Tibial artery (tissue), 4 donors: ENCODE measurements at places on chromosomes 2 and 18.
A peak's percentile ranks its signal among the peaks of the same experiment; 100 is the strongest.

GRCh38 chr2:239526038-239526437 is 125.2 kb upstream of the HDAC4 start:
- H3K27ac ChIP-seq = no peak overlapping the region

GRCh38 chr18:11994703-11995444 is 13.6 kb downstream of the IMPA2 start:
- no peak overlapping the region for H3K27ac ChIP-seq
- peaks cover 11% of the 10 kb centered on the region for H3K4me1 ChIP-seq
- no peak overlapping the region for H3K4me3 ChIP-seq
- no peak for DNase-seq
- no peaks in the 10 kb centered on the region for H3K27me3 ChIP-seq

- H3K27ac ChIP-seq = no peak overlapping the region
- H3K4me3 ChIP-seq = no peak overlapping the region
- no peaks in the 10 kb centered on the region for H3K4me1 ChIP-seq
- no peaks in the 10 kb centered on the region for H3K27me3 ChIP-seq
- no peaks in the 10 kb centered on the region for H3K36me3 ChIP-seq
Observed at GRCh38 chr2:153394686-153395085, 83.9 kb downstream of the RPRM start.

DNA sequence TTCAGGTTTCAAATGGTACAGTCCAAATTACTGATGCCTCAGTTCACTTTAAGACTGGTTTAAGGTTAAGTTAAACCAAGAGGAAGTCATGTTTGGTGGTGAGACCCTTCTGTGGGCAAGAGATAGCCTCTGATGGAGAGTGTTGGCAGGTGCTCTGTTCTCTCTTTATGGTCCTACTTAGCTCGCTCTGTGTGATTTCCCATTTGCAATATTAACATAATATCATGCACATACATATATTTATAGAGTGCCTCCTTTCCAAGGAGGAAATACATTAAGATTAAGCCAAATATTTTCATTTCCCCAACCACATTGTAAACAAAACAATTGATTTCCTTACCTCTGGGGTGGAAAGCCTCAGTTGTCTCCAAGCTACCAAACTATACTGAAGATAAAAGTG is 222.4 kb downstream of the PIK3C3 start:
- DNase-seq = no peak
- H3K4me3 ChIP-seq = no peak overlapping the region
- no peaks in the 10 kb centered on the region for H3K36me3 ChIP-seq
- H3K4me1 ChIP-seq = no peaks in the 10 kb centered on the region

DNA sequence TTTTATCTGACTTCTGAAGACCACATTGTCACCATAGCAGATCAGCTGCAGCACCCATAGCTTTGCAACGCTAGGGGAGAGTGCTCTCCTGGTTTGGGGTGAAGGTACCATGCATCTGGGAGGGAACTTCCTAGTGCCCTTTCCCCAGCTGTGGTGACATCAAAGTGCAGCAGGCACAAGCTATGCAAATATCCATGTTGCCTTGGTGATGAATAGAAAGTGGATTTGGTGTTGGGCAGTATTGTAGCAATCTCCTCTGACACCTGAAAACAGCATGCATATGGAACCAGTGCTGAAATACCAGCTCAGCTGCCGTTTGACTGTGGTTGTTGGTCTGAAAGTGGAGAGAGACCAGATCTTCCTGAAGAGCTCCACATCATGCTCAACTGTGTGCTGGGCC is 37.1 kb downstream of the BCL2L11 start:
- H3K27me3 ChIP-seq = no peaks in the 10 kb centered on the region
- H3K4me3 ChIP-seq = no peak overlapping the region
- no peak for DNase-seq
- H3K4me1 ChIP-seq = peaks cover 25% of the 10 kb centered on the region
- H3K36me3 ChIP-seq = no peaks in the 10 kb centered on the region

GRCh38 chr18:31101183-31102024 is 817 bp downstream of the DSC2 start:
- peaks cover 16% of the 10 kb centered on the region for H3K4me1 ChIP-seq
- DNase-seq = peak; percentile 74
- H3K36me3 ChIP-seq = no peaks in the 10 kb centered on the region
- H3K27me3 ChIP-seq = peaks cover 39% of the 10 kb centered on the region

- no peak for DNase-seq
- no peaks in the 10 kb centered on the region for H3K36me3 ChIP-seq
- H3K4me3 ChIP-seq = no peak overlapping the region
- no peak overlapping the region for H3K27ac ChIP-seq
- no peaks in the 10 kb centered on the region for H3K27me3 ChIP-seq
Observed at GRCh38 chr2:110157153-110157793, 41.7 kb upstream of the MALL start.

DNA sequence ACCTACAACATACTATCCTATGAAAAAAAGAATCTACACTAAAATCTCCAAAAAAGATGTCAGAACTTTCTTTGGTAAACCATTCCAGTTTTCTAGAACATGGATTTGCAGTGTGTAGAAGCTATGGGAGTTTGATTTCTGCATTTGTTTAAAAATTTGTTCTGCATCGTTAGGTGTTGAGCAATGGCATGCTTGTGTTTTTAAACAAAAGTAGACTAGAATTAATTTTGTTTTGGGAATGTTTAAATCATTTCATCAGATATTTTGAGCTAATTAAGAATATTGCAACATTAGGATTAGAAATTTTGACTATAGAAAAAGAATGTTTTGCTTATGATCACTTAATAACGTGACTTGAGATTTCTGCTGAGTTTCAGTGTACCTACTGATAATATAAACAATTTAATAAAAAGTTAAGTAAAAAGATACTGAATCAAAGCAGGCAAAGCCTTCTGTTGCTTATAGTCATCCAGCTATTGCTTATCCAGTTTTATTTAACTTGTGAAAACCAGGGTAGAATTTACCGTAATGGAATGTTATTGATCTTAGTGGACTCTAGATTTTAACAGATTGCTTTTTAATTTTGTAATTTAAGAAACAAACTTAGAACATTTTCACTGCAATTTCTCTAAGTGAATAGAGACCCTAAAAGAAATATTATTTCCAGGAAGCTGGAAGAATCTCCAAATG is 7.2 kb upstream of the TMEM182 start:
- H3K36me3 ChIP-seq = no peaks in the 10 kb centered on the region
- no peaks in the 10 kb centered on the region for H3K4me1 ChIP-seq

- no peak for DNase-seq
- H3K4me1 ChIP-seq = no peaks in the 10 kb centered on the region
- H3K27me3 ChIP-seq = no peaks in the 10 kb centered on the region
- no peak overlapping the region for H3K27ac ChIP-seq
- H3K4me3 ChIP-seq = no peak overlapping the region
- no peaks in the 10 kb centered on the region for H3K36me3 ChIP-seq
Observed at GRCh38 chr2:49288113-49288705, 133.9 kb upstream of the FSHR start.

- no peaks in the 10 kb centered on the region for H3K4me1 ChIP-seq
- H3K4me3 ChIP-seq = no peak overlapping the region
- no peak for DNase-seq
- no peak overlapping the region for H3K27ac ChIP-seq
- H3K27me3 ChIP-seq = no peaks in the 10 kb centered on the region
Observed at GRCh38 chr2:222960126-222960525, 91.9 kb upstream of the KCNE4 start.

- DNase-seq = no peak
- no peaks in the 10 kb centered on the region for H3K36me3 ChIP-seq
- no peak overlapping the region for H3K27ac ChIP-seq
- H3K27me3 ChIP-seq = no peaks in the 10 kb centered on the region
Observed at GRCh38 chr2:215870986-215871385, 142.4 kb downstream of the MREG start.

DNA sequence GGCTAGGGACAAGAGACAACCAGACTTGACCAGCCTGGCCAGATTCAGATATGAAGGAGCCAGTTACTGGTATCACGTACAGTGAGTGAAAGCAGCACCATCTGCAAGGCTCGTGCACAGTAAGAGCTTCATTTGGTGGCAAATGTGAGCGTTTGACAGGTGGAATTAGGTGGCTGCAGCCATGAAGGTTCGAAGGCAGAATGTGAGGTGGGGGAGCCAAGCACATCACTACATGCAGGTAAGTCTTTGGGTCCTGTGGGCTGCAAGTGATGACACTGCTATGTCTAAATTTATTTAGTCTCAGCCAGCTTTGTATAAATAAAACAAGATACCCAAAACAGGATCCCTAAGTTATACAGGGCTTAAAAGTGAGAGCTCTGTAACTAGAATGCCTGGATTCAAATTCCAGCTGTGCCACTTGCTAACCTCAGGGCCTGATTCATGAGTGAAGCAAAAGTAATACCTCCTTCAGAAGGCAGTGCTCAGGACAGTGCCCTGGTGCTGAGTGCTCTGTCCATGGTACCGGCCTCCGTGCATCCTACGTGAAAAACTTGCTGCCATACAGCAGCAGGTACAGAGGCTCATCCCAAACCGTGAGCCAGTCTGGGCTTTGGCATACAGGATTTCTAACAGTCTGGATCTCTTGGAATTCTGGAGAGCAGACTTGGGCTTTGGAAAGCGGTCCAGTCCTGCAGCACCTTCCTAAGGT is 18.6 kb downstream of the DDX18 start:
- H3K36me3 ChIP-seq = peaks cover 56% of the 10 kb centered on the region
- no peaks in the 10 kb centered on the region for H3K4me1 ChIP-seq
- H3K4me3 ChIP-seq = no peak overlapping the region
- H3K27me3 ChIP-seq = no peaks in the 10 kb centered on the region
- no peak overlapping the region for H3K27ac ChIP-seq

DNA sequence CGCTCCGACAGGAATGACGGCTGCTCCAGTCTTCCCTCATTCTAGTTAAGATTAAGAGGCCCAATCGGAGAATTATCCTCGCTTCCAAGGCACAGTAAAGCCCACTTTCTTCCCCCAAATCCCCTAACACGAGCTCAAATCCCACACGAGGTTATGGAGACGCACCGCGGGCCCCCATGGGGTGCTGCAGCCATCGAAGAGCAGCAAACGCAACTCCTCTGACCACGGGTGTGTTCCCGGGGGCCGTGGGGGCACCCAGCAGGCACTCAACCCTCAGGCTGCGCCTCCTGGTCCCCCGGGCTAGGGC is 446 bp downstream of the COPS9 start:
- H3K4me3 ChIP-seq = peak overlapping the region; percentile 87
- peak overlapping the region; percentile 57 for H3K27ac ChIP-seq
- H3K27me3 ChIP-seq = no peaks in the 10 kb centered on the region
- H3K4me1 ChIP-seq = peaks cover 18% of the 10 kb centered on the region

- no peaks in the 10 kb centered on the region for H3K36me3 ChIP-seq
- H3K27ac ChIP-seq = no peak overlapping the region
- DNase-seq = no peak
- H3K4me1 ChIP-seq = no peaks in the 10 kb centered on the region
Observed at GRCh38 chr2:951224-952006, 766 bp downstream of the SNTG2 start.

DNA sequence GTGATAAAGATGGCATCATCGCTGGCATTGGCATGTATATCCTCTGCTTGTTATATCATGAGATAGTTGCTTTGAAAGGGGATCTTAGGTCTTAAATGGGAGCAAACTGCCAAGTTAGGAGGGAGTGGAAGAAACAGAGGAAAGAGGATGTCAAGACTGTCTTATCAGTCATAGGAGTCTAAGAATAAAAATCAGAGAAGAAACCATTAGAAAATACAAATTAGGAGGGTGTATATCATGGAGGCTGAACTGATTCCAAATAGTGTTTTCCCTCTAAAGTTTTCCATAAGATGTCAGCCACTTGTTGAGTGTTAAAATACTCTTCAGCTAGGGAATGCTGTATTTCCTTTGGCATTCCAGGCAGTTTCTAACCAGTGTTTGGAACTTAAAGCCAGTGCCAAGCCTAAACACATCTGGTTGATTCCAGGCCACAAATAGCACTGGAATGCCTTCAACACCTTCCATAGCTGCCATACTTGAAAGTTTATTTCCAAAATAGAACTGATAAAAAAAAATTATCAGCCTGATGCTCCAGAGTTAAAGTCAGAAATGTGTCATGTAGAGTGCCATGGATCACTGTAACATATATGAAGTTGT is 129.4 kb downstream of the ZEB2 start:
- H3K27me3 ChIP-seq = no peaks in the 10 kb centered on the region
- peaks cover 34% of the 10 kb centered on the region for H3K36me3 ChIP-seq
- no peaks in the 10 kb centered on the region for H3K4me1 ChIP-seq
- no peak for DNase-seq

DNA sequence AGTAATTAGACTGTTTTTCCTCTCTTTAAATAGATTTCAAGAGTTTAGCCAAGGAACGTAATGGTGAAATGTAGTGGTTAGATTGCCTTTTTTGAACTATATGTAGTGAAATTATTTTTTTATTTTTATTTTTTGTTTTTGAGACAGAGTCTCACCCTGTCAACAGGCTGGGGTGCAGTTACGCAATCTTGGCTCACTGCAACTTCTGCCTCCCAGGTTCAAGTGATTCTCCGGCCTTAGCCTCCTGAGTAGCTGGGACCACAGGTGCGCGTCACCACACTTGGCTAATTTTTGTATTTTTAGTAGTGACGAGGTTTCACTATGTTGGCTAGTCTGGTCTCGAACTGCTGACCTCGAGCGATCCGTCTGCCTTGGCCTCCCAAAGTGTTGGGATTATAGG is 60.8 kb downstream of the BIRC6 start:
- peaks cover 37% of the 10 kb centered on the region for H3K4me1 ChIP-seq
- H3K27ac ChIP-seq = no peak overlapping the region
- H3K4me3 ChIP-seq = no peak overlapping the region
- H3K36me3 ChIP-seq = peaks cover 39% of the 10 kb centered on the region

- H3K4me1 ChIP-seq = peaks cover 9% of the 10 kb centered on the region
- H3K36me3 ChIP-seq = no peaks in the 10 kb centered on the region
- DNase-seq = no peak
- H3K27me3 ChIP-seq = no peaks in the 10 kb centered on the region
- no peak overlapping the region for H3K4me3 ChIP-seq
Observed at GRCh38 chr2:219637842-219638185, 10.4 kb downstream of the SLC4A3 start.

- H3K4me1 ChIP-seq = peaks cover 6% of the 10 kb centered on the region
- no peak overlapping the region for H3K4me3 ChIP-seq
- peak; percentile 69 for DNase-seq
- no peak overlapping the region for H3K27ac ChIP-seq
- H3K36me3 ChIP-seq = no peaks in the 10 kb centered on the region
Observed at GRCh38 chr2:154133823-154134222, 262.1 kb downstream of the GALNT13 start.

GRCh38 chr2:238570391-238570790 is 143.7 kb downstream of the ASB1 start:
- no peaks in the 10 kb centered on the region for H3K36me3 ChIP-seq
- no peak overlapping the region for H3K27ac ChIP-seq
- H3K27me3 ChIP-seq = peaks cover 39% of the 10 kb centered on the region
- no peak overlapping the region for H3K4me3 ChIP-seq

- H3K27ac ChIP-seq = no peak overlapping the region
- no peak for DNase-seq
- H3K4me1 ChIP-seq = no peaks in the 10 kb centered on the region
Observed at GRCh38 chr2:10236571-10237391, 65.9 kb upstream of the HPCAL1 start.

- no peak overlapping the region for H3K4me3 ChIP-seq
- H3K4me1 ChIP-seq = peaks cover 21% of the 10 kb centered on the region
- no peaks in the 10 kb centered on the region for H3K36me3 ChIP-seq
- H3K27me3 ChIP-seq = no peaks in the 10 kb centered on the region
Observed at GRCh38 chr2:159109517-159109916, 141.1 kb downstream of the TANC1 start.

- no peak overlapping the region for H3K4me3 ChIP-seq
- no peaks in the 10 kb centered on the region for H3K4me1 ChIP-seq
- H3K27me3 ChIP-seq = no peaks in the 10 kb centered on the region
- no peak overlapping the region for H3K27ac ChIP-seq
- DNase-seq = no peak
Observed at GRCh38 chr2:19078709-19079108, 279.7 kb downstream of the OSR1 start.
